Right atrium auricular region (tissue), 2 donors: ENCODE measurements at places on chromosomes 5 and 9. TPM values are rescaled to one million over a fixed set of nuclear protein-coding genes. Genes with fewer than 3 reads are reported as not detected.
A peak's percentile ranks its signal among the peaks of the same experiment; 100 is the strongest.

PHPT1 gene
- total RNA-seq = 140 TPM

PCDHGC4 gene
- 1.7 TPM for total RNA-seq

MAN1B1 gene
- 26.8 TPM for total RNA-seq

GRCh38 chr5:61026004-61026403, 81.0 kb downstream of the NDUFAF2 start:
- H3K27ac ChIP-seq = no peak overlapping the region
- no peak for DNase-seq
- H3K4me1 ChIP-seq = no peaks in the 10 kb centered on the region

DNA sequence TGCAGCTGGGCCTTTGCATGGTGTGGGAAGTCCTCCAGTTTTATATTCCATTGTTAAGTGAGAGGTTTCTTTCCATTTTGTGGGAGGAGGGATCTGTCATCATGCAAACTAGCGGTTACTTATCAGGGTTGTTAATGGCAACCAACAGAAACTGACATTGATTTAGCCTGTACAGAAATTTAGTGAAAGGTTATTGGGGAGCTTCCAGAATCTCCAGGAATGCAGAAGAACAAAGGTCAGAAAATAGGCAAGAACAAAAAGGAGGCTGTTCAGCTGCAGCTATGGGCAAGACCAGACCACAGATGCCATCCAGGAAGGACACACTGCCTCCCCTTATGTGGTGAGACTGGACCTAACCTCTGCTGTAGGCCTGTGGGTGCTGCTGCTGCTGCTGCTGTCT, 395.8 kb downstream of the KDM4C start:
- H3K36me3 ChIP-seq = no peaks in the 10 kb centered on the region
- no peak overlapping the region for H3K4me3 ChIP-seq
- H3K4me1 ChIP-seq = peaks cover 34% of the 10 kb centered on the region
- DNase-seq = no peak

DNA sequence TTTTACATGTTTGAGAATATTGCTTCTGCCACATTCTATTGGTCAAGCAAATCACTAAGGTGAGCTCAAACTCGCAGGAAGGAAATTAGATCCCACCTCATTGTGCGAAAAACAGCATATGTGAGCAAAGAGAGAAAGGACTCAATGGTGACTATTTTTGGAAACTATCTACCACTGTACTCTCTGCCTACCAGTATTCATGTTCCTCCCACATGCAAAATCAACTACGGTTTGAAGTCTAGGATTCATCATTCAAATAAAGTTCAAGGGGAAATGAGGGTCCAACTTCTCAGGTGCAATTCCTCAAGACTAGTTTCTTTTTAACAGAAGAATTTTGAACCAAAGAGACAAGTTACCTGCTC, 60.6 kb downstream of the FAM174A start:
- no peaks in the 10 kb centered on the region for H3K4me1 ChIP-seq
- DNase-seq = no peak
- no peaks in the 10 kb centered on the region for H3K36me3 ChIP-seq
- no peak overlapping the region for H3K27ac ChIP-seq

- H3K4me1 ChIP-seq = no peaks in the 10 kb centered on the region
- DNase-seq = no peak
- no peak overlapping the region for H3K4me3 ChIP-seq
These were observed 51.3 kb downstream of the SNX24 start for GRCh38 chr5:122896598-122897282.

DNA sequence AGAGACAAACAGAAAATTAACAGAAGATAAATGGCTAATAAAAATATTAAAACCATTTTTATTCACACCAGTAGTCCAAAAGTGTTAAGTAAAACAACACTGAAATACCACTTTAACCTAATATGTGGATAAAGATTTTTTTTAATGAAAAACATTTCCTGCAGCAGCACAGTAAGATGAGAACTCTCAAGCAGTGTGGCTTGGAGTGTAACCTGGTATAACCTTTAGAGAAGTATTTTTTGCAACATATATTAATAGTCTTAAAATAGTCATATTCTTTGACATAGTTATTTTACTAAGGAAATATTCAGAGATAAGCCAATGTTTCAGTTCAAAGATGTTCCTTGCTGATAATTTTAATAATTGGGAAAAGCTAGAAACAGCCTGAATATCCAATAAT, 644.4 kb downstream of the PDE4D start:
- no peak for DNase-seq
- no peak overlapping the region for H3K4me3 ChIP-seq
- H3K4me1 ChIP-seq = peaks cover 15% of the 10 kb centered on the region
- no peaks in the 10 kb centered on the region for H3K27me3 ChIP-seq

DNA sequence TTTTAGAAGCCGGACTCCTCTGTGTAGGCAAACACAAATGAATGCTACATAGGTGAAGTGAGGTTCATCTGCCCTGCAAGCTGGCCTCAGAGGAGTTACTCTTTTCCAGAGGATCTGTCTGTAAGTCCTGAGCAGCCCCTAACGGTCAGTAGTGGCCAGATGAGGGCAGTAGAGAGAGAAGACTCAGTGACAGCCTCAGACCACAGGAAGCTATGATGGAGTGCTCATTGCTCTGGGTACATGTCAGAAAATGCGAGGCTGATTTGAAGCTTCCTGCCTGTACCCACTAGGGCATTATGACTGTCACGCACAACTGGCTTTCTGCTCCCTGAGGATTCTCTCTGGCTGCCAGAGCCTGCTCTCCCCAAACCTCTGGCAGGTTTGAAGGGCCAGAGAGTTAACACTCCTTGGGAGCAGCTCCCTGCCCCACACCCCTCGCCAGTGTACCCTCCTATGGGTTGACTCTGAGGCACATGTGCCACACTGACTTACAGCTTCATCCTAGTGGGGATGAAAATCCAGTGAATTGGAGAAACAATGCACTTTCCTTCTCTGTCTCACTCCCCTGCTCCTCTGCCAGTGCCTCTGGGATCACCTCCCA, 141.5 kb downstream of the GABRG2 start:
- H3K4me1 ChIP-seq = no peaks in the 10 kb centered on the region
- H3K4me3 ChIP-seq = no peak overlapping the region
- no peak overlapping the region for H3K27ac ChIP-seq
- H3K27me3 ChIP-seq = no peaks in the 10 kb centered on the region
- no peaks in the 10 kb centered on the region for H3K36me3 ChIP-seq
- DNase-seq = no peak

- no peak overlapping the region for H3K27ac ChIP-seq
- H3K4me3 ChIP-seq = peak overlapping the region; percentile 24
- H3K36me3 ChIP-seq = no peaks in the 10 kb centered on the region
- no peaks in the 10 kb centered on the region for H3K27me3 ChIP-seq
These were observed 837 bp downstream of the PCDHB2 start for GRCh38 chr5:141095263-141095641.
